ENCODE measurements at places on chromosomes 2 and 18.

DNA sequence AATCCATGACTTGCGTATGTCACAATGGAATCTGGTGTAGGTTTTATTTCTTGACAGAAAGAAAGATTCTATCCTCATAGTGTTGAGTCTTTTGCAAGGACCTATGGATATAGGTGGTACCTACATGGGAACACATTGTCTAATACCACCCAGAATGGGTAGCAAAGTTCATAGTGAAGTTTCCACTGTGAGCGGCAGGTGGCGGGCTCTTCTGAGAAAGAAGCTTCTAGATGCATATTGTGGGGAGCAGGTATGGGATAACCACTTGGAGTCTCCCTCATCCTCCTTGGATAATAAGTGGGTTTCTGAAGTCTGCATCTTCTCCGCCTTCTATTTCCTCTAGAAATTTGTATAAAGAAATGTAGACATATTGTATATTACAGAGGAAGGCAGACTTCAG lies 44.9 kb downstream of the LINC00305 start:
- no peak for DNase-seq

DNA sequence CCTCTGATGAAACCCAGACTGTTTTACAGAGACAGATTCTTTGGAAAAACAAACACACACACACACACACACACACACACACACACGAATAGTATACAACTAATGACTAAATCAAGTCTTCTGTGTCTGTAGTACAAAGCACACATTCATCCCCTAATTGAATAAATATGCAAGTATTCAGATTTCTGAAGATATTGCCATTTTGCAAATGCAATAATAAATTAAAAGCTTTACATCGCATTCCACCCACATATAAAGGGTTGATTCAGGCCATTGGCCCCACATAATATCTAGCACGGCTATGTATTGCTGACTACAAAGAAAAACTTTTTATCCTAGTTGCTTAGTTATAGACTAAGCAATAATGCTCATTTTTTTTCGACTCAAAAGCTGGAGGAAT lies 86.2 kb downstream of the PAX3 start:
- no peak for DNase-seq

GRCh38 chr2:59888015-59888414 lies 665.4 kb downstream of the BCL11A start:
- no peak for DNase-seq

- no peak for DNase-seq
Observed at GRCh38 chr18:59612381-59612780, 84.8 kb downstream of the CCBE1 start.

DNA sequence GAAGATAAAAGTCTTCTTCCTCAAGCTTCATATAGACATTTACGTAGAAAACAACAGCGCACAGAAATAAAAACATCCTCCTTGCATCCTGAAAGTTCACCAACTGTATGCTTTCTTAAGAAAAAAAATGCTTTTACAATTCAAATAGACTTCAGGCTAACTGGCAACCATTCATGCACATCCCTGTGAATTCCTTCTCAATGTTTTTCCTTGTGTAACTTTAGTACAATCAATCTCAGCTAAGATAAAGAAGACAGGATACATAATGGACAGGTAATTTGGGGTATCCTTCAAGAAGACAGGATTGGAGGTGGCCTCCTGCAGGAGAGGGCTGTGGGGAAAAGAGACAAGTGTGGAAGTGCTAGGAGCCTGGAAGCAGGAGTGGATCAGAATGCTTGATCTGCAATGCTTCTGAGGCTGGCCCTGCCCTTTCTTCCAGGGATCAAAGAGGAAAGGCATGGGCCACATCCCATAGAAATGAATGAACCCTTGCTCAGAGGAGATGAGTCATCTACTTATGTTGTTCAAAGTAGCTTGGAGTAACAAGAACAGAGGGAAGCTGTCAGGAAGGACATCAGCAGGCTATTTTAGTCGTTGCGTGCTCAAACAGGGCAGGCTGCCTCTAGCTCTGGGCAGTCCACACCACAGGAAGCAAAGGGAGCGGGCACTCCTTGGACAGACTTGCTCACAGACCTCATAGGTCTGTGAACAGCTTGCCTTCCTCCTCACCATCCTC lies 126.6 kb downstream of the TMEM131 start:
- peak; percentile 22 for DNase-seq

All from neural crest cell (in vitro differentiated cells).